Mesothelial cell of epicardium (in vitro differentiated cells): ENCODE measurements at places on chromosomes 4 and X. TPM values are rescaled to one million over a fixed set of nuclear protein-coding genes. Genes with fewer than 3 reads are reported as not detected.

Gene OTUD6A
- total RNA-seq: not detected in 3 replicates

Gene PDZD4
- total RNA-seq: 6.8 to 8.8 TPM (median 7.6 TPM) in 3 replicates

Gene USP51
- 4.6 to 5.6 TPM (median 5.1 TPM) in 3 replicates for total RNA-seq

Gene CXCL1
- total RNA-seq: 0.47 to 0.77 TPM (median 0.74 TPM) in 3 replicates

Gene PNMA5
- not detected in 3 replicates for total RNA-seq

Gene GPC3
- 837 to 864 TPM (median 859 TPM) in 3 replicates for total RNA-seq

Gene FRMPD4
- total RNA-seq: 0.02 to 0.07 TPM in 2 of 3 replicates, not detected in the other

Gene NPNT
- total RNA-seq: 53.8 to 68.6 TPM (median 53.9 TPM) in 3 replicates

Gene OFD1
- 46.3 to 50.8 TPM (median 46.5 TPM) in 3 replicates for total RNA-seq

Gene GRSF1
- 78.5 to 85.9 TPM (median 80.2 TPM) in 3 replicates for total RNA-seq

Gene MAGEA8
- total RNA-seq: not detected in 3 replicates

Gene STPG2
- total RNA-seq: 0.85 to 0.97 TPM (median 0.88 TPM) in 3 replicates

Gene TMPRSS11D
- total RNA-seq: not detected in 3 replicates

Gene ANOS1
- 3.7 to 5.1 TPM (median 4.3 TPM) in 3 replicates for total RNA-seq

Gene CCDC149
- 15.3 to 17.6 TPM (median 16.2 TPM) in 3 replicates for total RNA-seq

Gene HS3ST1
- 3.4 to 6.2 TPM (median 5.6 TPM) in 3 replicates for total RNA-seq

Gene DMD
- total RNA-seq: 76.4 to 96.0 TPM (median 79.4 TPM) in 3 replicates

Gene PAGE5
- not detected in 3 replicates for total RNA-seq

Gene TCEAL7
- total RNA-seq: 16.6 to 21.4 TPM (median 20.2 TPM) in 3 replicates

Gene GPRASP1
- total RNA-seq: 8.8 to 10.0 TPM (median 9.6 TPM) in 3 replicates

Gene SPANXC
- 0.82 TPM in 1 of 3 replicates, not detected in the others for total RNA-seq

Gene CT45A3
- not detected in 3 replicates for total RNA-seq

Gene SUV39H1
- total RNA-seq: 5.3 to 6.3 TPM (median 5.4 TPM) in 3 replicates

Gene TLR10
- total RNA-seq: not detected in 3 replicates

Gene LUZP4
- not detected in 3 replicates for total RNA-seq

Gene SLC39A8
- total RNA-seq: 7.9 to 9.5 TPM (median 9.3 TPM) in 3 replicates

Gene SPINK2
- total RNA-seq: not detected in 3 replicates

Gene MAGEB10
- not detected in 3 replicates for total RNA-seq

Gene FOXR2
- total RNA-seq: not detected in 3 replicates

Gene ARSJ
- total RNA-seq: 3.1 to 3.8 TPM (median 3.3 TPM) in 3 replicates

Gene TLR2
- 2.4 to 3.0 TPM (median 2.9 TPM) in 3 replicates for total RNA-seq

Gene STBD1
- 1.7 to 2.2 TPM (median 2.0 TPM) in 3 replicates for total RNA-seq

Gene ARHGEF38
- 0.22 to 0.69 TPM (median 0.36 TPM) in 3 replicates for total RNA-seq

Gene ZDHHC15
- total RNA-seq: 2.7 to 3.4 TPM (median 3.0 TPM) in 3 replicates

Gene KIF4A
- total RNA-seq: 12.2 to 13.1 TPM (median 12.7 TPM) in 3 replicates

Gene CXCL6
- 0.16 to 0.20 TPM (median 0.18 TPM) in 3 replicates for total RNA-seq

Gene PRRG1
- total RNA-seq: 8.3 to 10.1 TPM (median 8.5 TPM) in 3 replicates

Gene GPR119
- not detected in 3 replicates for total RNA-seq

Gene ANKRD50
- total RNA-seq: 72.0 to 76.5 TPM (median 73.1 TPM) in 3 replicates

Gene FAM114A1
- 52.0 to 55.6 TPM (median 53.7 TPM) in 3 replicates for total RNA-seq

Gene COL4A5
- total RNA-seq: 389 to 413 TPM (median 413 TPM) in 3 replicates

Gene SLC7A11
- total RNA-seq: 2.8 to 3.4 TPM (median 3.0 TPM) in 3 replicates
